MCF 10A (cell line): ENCODE measurements at places on chromosomes 16 and 17. TPM values are rescaled to one million over a fixed set of nuclear protein-coding genes. Genes with fewer than 3 reads are reported as not detected.

DNA sequence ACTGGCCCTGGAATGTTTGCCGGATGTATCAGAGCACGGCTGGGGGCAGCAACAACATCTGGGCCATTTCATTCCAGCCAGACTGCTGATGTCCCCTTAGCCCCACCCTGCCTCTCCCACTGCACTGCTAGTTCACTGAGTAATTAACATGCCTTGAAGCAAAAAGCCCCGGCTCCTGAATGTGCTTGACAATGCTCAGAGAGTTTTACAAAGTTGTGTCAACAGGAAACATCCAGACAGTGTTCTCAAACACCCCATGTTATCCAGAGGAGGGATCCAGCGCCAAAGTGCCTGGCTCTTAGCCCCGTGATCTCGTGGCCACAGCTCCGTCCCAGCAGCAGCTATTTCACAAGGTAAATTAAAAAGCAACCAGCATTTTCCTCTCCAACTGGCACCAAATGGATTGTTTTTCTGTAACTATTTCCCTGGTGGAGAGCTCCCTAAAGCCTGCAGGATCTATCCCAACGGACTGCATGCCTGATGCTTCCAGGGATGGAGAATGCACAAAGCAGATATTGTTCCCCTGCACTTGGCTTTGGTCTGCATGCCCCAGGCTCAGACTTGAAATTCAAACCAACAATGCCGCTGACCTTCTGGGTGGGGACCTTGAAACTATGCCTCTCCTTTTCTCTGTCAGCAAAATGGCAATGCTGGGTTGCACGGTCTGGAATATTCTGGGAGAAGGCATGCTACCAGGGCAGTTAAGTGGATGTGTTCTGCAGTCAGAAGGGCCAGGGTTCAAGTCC lies 115.6 kb upstream of the CDH5 start:
- no peak overlapping the region for H3K4me3 ChIP-seq
- H3K27ac ChIP-seq: no peak overlapping the region

GRCh38 chr17:82030470-82031302 lies 792 bp upstream of the RAC3 start:
- H3K4me3 ChIP-seq: peak overlapping the region; percentile 78
- H3K27me3 ChIP-seq: no peaks in the 10 kb centered on the region
- peaks cover 5% of the 10 kb centered on the region for H3K36me3 ChIP-seq
- no peaks in the 10 kb centered on the region for H3K4me1 ChIP-seq
- peak overlapping the region; percentile 35 for H3K27ac ChIP-seq
- DNase-seq: peak; percentile 83

DNA sequence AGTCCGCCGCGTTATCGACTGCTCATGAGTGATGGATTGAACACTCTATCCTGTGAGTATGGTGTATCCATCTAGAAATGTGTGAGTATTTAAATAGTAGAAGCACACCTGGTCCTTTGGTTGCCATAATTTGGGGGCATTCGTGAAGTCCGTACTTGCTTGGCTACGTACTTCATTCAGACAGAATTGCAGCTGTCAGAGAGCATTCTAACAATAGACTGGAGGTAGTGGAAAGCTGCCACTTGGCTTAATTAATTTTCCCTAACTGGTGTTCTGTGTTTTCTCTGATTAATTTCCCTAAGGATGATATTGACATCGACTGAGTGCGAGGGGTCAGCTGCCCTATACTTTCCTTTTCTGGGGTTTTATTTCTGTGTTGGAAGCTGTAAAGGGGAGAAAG lies 14.1 kb downstream of the RPA1 start:
- H3K27ac ChIP-seq: no peak overlapping the region
- no peaks in the 10 kb centered on the region for H3K4me1 ChIP-seq
- DNase-seq: no peak
- H3K36me3 ChIP-seq: peaks cover 37% of the 10 kb centered on the region
- no peak overlapping the region for H3K4me3 ChIP-seq

DNA sequence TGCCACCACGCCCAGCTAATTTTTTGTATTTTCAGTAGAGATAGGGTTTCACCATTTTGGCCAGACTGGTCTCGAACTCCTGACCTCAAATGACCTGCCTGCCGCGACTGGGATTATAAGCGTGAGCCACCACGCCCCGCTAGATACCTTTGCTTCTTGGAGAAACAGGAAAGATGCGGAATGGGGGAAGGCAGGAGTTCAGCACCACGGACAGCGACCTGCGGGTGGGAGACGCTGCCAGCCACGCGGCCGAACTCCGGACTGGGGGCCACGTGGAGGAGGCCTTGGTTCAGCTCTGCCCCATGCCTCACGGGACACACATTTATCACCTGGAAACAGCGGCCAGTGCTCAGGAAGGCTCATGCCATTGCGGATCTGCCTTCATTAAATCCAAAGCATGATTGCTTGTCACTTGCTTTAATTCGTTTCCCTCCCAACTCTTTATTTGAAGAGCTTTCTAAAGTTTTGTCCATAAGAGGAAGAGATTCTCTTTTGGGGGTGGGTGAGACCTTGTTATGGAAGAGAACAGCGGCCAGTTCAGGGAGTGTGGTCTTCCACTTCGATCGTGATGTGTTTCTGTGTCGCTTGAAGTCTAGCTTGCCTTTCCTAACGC lies 219.9 kb downstream of the ENGASE start:
- no peaks in the 10 kb centered on the region for H3K36me3 ChIP-seq
- H3K4me1 ChIP-seq: no peaks in the 10 kb centered on the region
- no peak overlapping the region for H3K27ac ChIP-seq
- peaks cover 100% of the 10 kb centered on the region for H3K27me3 ChIP-seq
- H3K4me3 ChIP-seq: no peak overlapping the region
- peak; percentile 57 for DNase-seq

GRCh38 chr16:78375055-78375679 lies 275.7 kb downstream of the WWOX start:
- no peak for DNase-seq
- no peaks in the 10 kb centered on the region for H3K27me3 ChIP-seq
- H3K27ac ChIP-seq: no peak overlapping the region
- H3K36me3 ChIP-seq: no peaks in the 10 kb centered on the region
- H3K4me3 ChIP-seq: no peak overlapping the region

The ZNF469 gene
- not detected in 2 replicates for total RNA-seq

DNA sequence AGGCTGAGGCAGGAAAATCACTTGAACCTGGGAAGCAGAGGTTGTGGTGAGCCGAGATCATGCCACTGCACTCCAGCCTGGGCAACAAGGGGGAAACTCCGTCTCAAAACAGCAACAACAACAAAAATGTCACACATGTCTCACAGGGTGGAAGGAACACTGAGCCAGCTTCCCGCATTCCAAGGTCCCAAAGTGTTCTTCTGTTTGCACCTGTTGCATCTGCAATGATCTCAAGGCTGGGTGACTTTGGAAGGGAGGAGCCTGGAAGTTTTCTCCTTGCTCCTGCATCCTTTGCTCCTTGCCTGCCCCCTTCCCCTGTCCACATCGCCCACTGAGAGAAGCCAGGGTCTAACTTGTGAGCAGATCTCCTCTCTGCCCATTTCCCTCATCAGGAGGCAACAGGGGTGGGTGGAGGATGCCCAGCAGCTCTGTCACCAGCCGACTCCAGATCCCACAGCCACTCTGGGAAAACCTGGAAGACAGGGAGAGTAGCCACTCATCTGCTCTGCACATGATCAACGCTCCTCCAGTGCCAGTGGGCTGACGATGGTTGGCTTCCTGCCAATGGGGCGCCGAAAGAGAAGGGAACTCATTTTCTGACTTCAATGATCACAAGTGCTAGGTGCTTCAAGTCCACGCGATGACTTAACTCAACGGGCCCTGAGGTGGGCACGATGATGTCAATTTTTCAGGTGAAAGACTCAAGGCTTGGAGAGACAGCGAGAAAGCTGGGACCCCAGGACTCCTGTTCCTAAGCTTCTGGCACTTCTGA lies 12.6 kb downstream of the CHST6 start:
- H3K27ac ChIP-seq: peak overlapping the region; percentile 70
- peaks cover 6% of the 10 kb centered on the region for H3K36me3 ChIP-seq

DNA sequence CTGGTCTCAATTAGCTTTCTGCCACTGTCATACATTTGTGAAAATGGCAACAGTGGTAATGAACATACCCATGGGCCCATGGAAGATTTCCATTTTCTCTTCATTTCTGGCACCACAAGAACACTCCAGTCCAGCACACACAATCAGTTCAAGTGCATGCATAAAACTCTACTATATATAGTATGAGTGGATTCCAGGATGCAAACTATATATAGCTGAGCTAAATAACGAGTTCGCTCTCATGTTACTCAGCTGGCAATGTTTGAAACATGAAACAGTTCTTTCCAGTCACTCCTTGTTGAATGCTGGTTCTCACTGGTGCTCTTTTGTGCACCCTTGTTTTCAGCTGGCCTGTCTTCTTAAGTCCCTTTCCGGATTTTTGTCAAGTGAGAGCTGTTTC lies 75.2 kb upstream of the DHX40 start:
- H3K27ac ChIP-seq: no peak overlapping the region
- no peak for DNase-seq
- no peaks in the 10 kb centered on the region for H3K4me1 ChIP-seq
- H3K36me3 ChIP-seq: peaks cover 6% of the 10 kb centered on the region

The DHRS7B gene
- 18.0 and 21.6 TPM in 2 replicates for total RNA-seq

The CCDC92B gene
- total RNA-seq: not detected in 2 replicates

GRCh38 chr17:1880851-1881630 lies 51.2 kb downstream of the RPA1 start:
- peaks cover 83% of the 10 kb centered on the region for H3K36me3 ChIP-seq
- H3K4me3 ChIP-seq: no peak overlapping the region
- no peaks in the 10 kb centered on the region for H3K4me1 ChIP-seq
- H3K27ac ChIP-seq: no peak overlapping the region
- H3K27me3 ChIP-seq: no peaks in the 10 kb centered on the region
